ENCODE measurements at places on chromosomes 11 and 22.

GRCh38 chr22:43861529-43861928, 784 bp downstream of the SULT4A1 start:
- no peak for DNase-seq

- no peak for DNase-seq
These were observed 716.6 kb downstream of the BRD1 start for GRCh38 chr22:49111085-49111484.

GRCh38 chr11:64290352-64291261, 495 bp upstream of the KCNK4 start:
- no peak for DNase-seq

- no peak for DNase-seq
These were observed 13.6 kb downstream of the KCNJ5 start for GRCh38 chr11:128904656-128905344.

DNA sequence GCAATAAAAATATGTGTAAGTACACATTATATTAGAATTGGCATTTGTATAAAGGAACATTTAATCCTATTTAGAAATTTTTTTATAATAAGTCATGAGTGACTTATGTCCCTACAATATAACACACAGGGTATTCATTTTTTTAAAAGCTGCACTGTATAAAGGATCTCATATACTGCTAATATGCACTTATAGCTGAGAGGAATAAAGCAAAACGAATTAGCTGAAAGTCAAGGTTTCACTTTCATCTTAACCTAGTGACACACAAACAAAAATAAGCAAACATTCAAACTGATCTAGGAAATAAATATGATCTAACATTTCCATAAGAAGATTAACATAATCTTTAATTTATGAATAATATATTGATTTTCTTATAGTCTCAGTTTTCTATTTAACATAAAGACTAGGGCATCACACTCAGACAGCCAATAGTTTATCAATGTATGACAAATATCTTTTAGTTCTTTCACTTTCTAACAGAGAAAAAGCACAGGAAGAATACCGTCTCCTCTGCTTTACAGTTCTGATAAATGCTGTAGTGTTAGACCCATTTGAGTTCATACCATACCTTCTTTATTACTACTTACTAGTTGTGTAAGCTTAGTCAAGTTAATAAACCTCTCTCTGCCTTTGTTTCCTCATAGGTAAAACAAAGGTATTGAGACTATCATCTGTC, 42.9 kb downstream of the DCDC1 start:
- DNase-seq: no peak

DNA sequence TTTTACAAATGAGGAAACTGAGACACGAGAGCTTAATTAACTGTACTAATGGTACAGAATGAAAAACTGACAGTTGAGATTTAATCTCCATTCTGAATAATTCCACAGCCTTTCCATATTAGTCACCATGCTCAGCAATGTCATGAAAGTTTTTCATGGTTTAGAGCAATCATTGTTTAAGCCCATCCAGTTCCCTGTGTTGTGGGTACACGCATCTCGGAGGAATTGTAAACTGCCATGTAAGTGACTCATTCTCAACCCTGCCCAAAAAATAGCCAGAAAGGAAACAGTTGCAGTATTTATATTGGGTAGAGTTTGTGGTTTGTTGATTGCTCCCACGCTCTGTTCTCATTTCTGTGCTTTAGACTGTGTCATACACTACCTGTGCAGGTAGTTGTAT, 1790.8 kb downstream of the LRRC4C start:
- no peak for DNase-seq

- DNase-seq: no peak
These were observed 97.9 kb downstream of the WNT7B start for GRCh38 chr22:45878901-45879551.

GRCh38 chr11:99630629-99631028, 609.9 kb downstream of the CNTN5 start:
- DNase-seq: no peak

DNA sequence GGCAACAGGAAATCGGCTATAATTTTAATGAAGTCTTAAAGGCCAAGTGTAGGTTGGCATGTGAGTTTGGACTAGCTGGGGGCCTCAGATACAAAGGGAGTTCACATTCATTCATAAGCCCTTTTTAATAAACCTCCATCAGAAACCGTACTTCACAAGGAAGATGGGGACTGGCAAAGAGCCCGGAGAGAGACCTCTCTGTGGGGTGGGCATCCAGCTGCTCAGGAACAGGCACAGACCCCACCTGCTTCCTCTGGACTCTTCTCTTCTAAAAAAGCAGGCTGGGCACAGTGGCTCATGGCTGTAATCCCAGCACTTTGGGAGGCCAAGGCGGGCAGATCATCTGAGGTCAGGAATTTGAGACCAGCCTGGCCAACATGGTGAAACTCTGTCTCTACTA, 3.9 kb upstream of the ARFGAP3 start:
- DNase-seq: no peak

- DNase-seq: no peak
These were observed 3.9 kb downstream of the RASL10A start for GRCh38 chr22:29311464-29312217.

- DNase-seq: no peak
These were observed 25.5 kb upstream of the OSBPL5 start for GRCh38 chr11:3190600-3190999.

GRCh38 chr11:27701355-27702105, 1.3 kb upstream of the BDNF start:
- no peak for DNase-seq

GRCh38 chr11:48051217-48051830, 71.0 kb downstream of the PTPRJ start:
- DNase-seq: no peak

- DNase-seq: no peak
These were observed 100.7 kb downstream of the CEP164 start for GRCh38 chr11:117428186-117428855.

DNA sequence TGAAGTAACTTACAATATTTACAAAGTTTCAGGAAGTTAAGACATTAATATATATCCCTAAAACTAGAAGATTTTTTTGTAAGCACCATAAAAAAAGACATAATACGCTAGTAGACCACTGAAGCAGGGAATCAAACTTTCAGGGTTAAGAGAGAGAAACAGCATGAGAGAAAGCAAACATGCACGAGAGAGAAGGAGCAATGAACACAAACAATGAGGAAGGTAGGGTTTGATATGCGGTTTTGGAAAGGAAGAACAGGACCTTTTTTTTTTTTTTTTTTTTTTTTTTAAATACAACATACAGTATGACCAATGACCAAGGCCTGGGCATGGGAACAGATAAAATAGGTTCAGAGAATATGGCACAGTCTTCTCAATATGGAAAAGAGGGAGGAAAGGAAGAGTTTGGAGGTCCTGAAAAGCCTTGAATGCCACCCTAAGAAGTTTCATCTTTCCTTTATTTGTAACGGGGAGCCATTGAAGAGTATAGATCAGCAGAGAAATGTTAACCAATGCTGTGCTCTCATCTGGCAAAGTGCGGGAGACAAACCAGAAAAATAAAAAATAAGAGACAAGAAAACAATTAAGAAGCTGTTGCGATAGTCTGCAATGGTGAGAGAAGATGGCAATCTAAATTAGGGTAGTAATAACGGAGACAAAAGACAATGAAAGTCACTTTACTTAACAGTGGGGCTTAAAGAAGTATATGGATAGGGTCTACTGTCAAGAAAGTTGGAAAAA, 101.0 kb downstream of the USP35 start:
- DNase-seq: no peak

DNA sequence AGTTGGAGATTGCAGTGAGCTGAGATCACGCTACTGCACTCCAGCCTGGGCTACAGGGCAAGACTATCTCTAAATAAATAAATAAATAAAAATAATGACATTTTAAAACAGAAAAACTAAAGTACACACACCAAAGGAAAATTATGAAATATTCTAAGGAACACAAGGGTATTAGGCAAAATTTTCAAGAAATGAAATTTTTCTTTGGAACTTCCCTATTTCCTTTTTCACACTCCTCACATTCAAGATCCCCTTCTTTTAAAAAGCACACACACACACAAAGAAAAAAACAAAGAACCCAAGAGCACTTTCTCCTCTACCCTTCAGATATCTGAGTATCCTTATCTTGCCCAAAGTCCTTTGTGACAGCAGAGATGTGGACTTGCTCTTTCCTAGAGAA, 92.8 kb downstream of the CCDC73 start:
- no peak for DNase-seq

- DNase-seq: no peak
These were observed 4.3 kb upstream of the APOBEC3A start for GRCh38 chr22:38953091-38953490.

GRCh38 chr11:41613326-41613725, 153.9 kb upstream of the LRRC4C start:
- no peak for DNase-seq

DNA sequence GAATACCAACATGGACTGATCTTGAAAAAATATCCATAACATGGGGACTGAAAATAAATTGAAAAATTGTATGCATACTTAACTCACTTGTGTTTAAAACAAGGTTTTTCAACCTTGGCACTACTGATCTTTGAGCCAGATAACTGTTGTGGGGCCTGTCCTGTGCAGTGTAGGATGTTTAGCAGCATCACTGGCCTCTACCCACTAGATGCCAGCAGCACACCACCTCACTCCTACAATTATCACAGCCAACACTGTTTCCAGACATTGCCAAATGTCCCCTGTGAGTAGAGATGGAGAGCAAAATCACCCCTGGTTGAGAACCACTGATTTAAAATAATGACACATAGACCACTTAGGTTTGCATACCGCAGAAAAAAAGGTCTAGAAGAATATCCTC, 45.0 kb upstream of the SLC1A2 start:
- DNase-seq: no peak

DNA sequence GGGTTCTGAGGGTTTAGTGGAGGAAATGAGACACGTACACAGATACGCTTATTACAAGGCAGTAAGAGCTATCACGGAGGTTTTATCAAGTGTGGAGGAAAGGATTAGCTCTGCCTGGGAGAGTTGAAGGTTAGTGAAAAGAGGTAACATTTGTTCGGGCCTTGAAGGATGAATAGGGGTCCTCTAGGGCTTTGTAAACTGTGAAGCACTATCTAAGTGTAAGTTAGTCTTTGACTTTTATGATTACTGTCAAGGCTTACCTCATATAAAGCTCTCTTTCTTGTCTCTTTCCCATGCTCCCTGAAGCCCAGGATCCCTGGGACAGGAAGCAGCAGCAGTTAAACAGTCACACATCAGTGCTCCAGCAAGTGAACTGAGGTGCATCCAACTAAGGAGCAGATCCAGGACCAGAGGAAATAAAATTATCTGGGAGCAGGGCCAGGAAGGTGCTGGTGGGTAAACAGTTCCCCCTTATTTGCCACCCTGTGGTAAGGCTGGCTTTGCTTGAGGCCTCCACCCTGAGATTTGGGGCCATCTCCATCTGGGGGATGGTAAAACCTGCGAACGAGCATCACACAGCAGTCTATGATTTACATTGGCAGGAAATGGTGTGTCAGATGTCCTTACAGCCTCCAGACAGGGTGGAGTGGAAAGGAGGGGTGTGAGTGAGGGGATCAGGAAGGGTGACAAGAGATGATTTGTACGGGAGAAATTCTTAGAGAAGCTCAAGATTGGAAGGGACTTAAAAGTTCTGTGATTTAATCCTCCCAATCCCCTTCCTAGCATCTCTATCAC, 27.2 kb downstream of the GVQW3 start:
- no peak for DNase-seq

GRCh38 chr11:15589070-15589626, 474.4 kb downstream of the INSC start:
- DNase-seq: no peak

GRCh38 chr11:108592591-108593213, 866 bp downstream of the EXPH5 start:
- DNase-seq: peak; percentile 28

- no peak for DNase-seq
These were observed 21.2 kb upstream of the PDE3B start for GRCh38 chr11:14622223-14622954.

GRCh38 chr11:61429346-61429690, 457 bp downstream of the CPSF7 start:
- no peak for DNase-seq

DNA sequence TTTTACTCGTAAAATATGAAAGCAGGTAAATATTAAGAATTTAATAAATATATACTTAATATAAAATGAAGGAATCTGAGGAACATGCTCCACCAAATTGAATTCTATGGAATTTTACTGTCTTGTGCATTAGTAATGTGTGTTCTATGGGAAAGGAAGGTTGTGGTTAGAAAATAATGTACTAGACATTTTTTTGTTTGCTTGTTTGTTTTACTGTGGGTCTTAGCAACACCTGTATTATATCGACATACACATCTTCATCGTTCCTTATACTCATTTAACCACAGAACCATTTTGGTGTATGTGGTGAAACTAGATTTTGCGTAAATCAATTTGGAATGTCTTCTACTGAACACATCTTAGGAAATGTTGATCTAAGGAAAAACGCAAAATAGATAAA, 114.1 kb upstream of the MTMR2 start:
- DNase-seq: no peak

- no peak for DNase-seq
These were observed 1.9 kb downstream of the CDON start for GRCh38 chr11:126060757-126061171.

GRCh38 chr11:73274722-73275380, 2.7 kb downstream of the P2RY6 start:
- no peak for DNase-seq

- no peak for DNase-seq
These were observed 22.8 kb upstream of the PICK1 start for GRCh38 chr22:38034278-38034882.

GRCh38 chr11:15099267-15099666, 15.5 kb upstream of the INSC start:
- no peak for DNase-seq

DNA sequence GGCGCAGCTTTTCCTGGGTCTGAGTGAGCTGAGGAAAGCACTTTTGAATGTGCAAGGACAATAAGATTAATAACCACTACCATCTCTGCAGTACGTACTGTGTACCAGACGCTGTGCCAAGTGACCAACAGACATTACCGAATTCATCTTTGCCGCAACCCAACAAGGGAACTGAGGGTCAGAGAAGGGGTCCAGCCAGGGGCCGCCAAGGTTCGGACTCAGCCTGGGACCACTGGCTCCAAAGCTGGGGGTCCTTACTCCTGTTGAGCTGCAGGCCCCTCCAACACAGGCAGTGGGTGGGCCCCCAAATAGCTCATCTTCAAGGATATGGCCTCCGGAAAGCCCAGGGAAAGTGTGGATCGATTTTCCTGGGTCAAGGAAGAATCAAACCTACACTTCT, 55.0 kb upstream of the EMID1 start:
- DNase-seq: no peak

DNA sequence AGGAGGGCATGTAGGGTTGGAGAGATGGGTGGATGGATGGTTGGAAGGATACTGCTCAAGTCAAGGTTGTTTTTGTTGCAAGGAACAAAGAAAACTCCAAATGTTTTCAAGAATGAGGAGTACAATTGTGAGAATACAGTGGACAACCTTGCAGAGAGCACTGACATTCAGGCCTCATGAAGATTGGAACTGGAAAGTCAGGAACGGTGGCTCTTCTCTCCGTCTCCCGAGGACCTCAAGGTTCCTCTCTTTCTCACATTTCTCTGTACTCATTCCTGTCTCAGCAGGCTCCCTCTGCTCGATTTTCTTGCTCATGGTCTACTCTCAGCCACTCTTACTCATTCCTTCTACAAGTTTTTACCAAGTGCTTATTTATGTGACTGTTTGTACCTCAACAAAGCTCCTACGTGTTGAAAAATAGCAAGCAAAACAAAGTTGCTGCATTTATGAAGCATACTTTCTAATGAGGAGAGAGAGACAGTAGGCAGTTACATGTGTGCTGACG, 97.6 kb downstream of the SWAP70 start:
- DNase-seq: no peak
